Activated T-helper 17 cell treated with anti-CD3 and anti-CD28 coated beads, Interleukin-2, amount 50 U/mL, for 72 hours (primary cell): ENCODE measurements at places on chromosomes 16 and 17.

GRCh38 chr17:10071141-10071540 lies 127.3 kb downstream of the GAS7 start:
- ATAC-seq: no peak

- ATAC-seq: no peak
Measured at GRCh38 chr17:39208893-39209292, 8.8 kb downstream of the RPL19 start.

- ATAC-seq: no peak
Measured at GRCh38 chr17:17877529-17878358, 41.0 kb upstream of the SREBF1 start.

GRCh38 chr16:23131931-23132621 lies 17.2 kb downstream of the USP31 start:
- ATAC-seq: no peak

DNA sequence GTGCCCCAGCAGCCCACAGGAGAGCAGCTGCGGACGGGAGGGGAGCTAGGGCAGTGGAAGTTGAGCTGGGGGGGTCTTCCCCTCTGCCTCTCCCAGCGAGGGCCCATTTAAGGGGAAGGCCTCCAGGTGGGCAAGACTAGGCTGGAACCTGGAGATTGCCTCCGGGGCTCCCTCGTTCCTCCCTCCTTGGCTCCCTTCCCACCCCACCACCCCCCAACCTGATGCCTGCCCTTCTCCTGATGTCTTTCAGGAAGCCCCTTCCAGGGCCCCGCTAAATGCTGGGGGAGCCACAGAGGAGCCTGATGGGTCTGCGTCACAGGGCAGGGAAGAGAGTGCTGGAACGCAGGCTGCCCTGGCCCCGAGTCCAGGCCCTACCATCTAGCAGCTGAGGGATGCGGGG lies 16.7 kb downstream of the ADGRG1 start:
- ATAC-seq: no peak

DNA sequence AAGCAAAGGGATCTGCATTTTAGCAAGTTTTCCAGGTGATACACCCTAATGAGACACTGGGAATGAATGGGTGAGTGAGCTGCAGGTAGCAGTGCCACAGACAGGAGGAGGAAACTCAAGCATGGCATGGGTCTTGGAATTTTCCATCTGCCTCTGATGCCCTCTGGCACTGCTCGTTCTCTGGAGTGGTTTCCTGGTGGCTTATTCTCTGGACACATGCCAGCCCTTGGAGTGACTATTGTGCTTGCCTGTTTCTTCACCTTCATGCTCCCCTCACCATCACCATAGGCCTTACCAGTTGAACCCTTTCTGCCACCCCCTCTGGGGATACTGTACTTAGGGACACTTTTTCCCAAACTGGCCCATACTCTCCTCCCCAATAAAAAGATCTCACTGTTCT lies 1.6 kb downstream of the COASY start:
- no peak for ATAC-seq

DNA sequence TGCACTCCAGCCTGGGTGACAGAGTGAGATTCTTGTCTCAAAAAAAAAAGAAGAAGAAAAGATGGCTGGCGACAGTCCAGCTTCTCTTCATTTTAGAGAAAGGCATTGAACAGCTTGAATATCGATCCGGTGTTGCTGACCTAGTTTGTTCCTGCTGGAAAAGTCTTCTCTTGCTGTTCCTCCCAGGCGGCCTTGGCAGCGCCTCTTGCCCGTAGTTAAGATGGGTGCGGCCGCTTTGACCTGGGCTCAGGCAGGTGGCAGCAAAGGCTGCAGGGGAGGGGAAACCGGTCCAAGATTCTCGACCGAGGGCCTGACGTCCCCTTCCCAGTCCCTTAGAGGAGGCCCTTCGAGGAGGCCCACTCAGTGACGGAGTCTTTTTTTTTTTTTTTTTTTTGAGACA lies 3.8 kb upstream of the ZNF764 start:
- no peak for ATAC-seq

- ATAC-seq: no peak
Measured at GRCh38 chr17:65370669-65371131, 190.7 kb downstream of the AXIN2 start.
